Germinal center (tissue), 1 donor: ENCODE measurements at places on chromosomes 12 and 14.

DNA sequence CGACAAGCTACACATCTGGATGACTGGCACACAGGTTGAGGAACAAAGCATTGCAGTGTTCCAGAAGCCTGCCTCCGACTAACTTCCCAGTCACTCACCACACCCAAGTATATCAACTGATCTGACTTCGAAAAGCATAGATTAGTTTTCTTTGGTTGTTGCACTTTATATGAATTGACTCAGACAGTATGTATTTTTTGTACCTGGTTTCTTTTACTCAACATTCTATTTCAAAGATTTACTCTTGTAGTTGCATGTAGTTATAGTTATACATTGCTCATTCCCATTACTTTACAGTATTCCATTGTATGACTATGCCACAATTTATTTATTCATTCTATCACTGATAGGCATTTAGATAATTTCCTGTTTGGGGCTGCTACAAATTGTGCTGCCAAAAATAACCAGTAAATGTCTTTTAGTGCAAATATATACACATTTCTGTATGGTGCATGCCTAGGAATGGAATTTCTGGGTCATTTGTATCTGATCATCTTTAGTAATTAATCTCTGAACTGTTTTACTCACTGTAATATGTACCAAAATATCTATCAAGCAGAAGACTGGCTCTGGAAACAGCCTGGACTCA lies 17.8 kb downstream of the PLCZ1 start:
- no peak for DNase-seq

GRCh38 chr12:72207486-72208409 lies 64.4 kb upstream of the TRHDE start:
- DNase-seq = no peak

DNA sequence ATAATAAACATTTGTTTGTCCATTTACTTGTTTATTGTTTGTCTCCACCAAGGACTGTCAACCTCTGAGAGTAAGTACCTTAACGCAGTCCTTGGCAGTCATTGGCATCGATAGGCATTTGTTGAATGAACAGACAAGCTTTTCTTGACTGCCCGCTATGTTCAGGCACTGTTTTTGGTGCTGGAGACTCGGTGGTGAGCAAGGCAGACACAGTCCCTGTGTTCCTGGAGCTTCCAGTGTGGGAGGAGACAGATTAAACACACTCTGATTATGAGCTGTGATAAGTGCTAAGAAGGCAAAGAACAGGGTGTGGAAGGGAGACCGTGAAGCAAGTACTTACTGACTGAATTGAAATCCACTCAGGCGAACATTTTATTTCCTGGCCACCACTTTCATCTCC lies 1.2 kb downstream of the ATP6V0A2 start:
- no peak for DNase-seq

DNA sequence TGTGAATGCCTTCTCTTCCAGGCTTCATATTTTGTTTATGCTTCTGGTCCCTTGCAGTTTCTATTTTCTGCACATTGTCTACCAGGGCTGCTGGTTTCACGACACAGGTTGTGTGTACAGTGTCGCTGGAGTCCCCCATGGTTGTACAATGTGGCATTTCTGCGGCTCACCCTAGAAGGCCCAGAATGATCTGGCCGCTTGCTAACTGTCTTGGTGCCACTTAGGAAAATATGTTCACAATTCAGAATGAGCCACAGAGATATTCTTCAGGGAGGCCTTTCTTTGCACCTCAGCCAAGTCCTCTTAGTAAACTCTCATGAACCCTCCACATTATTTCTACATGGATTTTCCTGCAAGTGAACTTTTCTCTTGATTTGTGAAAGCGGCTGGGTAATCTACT lies 195.4 kb downstream of the SUDS3 start:
- no peak for DNase-seq

DNA sequence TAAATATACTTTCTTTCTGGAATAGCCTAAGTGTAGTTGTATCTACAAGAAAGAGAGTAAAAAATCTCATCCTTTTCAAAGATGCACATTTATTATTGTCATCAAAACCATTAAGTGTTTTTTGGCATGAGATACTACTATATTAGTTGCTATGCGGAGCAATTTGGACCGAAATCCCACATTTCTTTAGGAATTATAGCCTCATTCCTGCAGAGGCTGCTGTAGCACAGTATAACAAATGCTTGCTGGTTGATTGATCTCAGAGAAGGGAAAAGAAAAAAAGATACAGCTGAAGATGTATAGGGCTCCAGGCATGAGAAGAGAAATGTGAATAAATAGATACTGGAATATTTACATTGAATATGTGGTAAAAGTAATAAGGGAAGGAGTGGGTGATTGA lies 36.0 kb downstream of the RHOJ start:
- DNase-seq = no peak

DNA sequence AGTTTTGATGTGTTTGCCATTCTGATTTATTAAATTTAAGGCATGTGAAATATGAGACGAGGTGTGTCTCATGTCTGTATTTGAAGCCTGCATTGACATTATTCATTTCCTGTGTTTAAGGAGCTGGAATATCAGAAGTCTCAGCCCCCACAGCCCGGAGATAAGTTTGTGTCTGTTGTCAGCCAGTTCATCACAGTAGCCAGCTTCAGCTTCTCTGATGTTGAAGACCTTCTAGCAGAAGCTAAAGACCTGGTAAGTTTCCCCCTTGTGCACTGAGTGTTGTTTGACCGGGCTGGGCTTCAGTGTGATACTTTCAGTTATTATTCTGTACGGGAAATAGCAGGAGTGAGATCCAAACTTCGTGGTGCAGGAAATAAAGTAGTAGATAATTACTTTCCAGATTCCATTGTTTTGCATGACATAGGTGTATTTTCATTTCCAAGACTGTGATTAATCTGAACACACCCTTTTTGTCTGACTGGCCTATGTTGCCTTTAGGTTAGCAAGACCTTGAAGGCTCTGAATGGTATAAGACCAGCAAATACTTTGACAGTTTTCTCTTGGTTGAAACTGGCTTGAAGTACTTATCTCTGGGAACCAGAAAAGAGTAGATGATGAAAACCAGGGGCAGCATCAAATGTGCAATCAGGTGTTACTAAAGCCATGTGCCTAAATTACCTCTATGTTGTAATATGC lies 101.5 kb downstream of the GPR135 start:
- no peak for DNase-seq

DNA sequence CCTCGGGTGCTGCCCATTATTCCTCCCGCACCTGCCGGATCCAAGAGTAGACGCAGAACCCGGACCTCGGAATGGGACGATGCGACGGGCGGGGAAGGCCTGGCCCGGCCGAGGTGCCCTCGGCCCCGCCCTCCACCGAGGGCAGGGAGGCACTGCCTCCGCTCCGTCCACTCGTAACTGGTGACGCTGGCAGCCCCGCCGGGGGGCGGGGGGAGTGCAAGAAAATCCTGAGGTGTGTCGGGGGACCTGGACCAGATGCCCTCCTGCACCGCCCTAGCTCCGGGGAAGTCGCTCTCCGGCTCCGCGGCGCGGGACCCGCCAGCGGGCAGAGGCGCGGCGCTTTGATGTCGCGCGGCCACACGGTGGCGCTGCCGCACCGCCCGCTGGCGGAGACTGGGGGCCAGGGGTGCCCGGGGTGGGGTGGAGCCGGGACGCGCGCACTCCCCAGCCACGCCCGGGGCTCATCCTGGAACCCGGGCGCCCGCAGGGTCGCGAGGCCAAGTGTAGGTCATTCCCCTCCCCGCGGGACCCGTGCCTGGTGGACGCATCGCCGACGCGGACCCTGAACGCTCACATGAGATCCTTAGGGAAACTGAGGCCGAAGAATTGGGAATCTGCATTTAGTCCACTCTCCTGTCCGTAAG lies 202.8 kb downstream of the TTC8 start:
- peak; percentile 83 for DNase-seq

GRCh38 chr14:60974090-60974651 lies 6.7 kb downstream of the TRMT5 start:
- DNase-seq = no peak

- no peak for DNase-seq
Measured at GRCh38 chr14:100350276-100350926, 27.3 kb downstream of the SLC25A47 start.
